ENCODE measurements at places on chromosomes 6 and 20.

DNA sequence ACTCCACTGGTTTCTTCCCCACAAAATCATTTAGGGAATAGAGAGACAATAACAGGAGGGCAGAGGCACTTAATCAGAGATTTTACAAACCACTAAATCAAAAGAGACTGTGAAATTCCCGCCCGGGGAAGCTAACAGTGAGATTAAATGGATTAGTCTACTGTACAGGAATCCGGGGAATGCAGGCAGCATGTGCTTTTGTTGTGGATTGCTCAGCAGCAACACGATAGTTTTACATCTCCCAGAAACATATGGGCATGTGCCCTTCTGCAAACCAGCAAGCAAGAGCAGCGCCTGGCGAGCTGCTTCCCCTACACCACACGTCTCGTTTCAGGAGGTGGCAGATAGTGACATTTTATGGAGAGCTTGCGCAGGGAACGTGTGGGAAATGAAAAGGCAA lies 382.3 kb downstream of the CD83 start:
- DNase-seq = peak; percentile 95

- peak; percentile 44 for DNase-seq
Measured at GRCh38 chr6:45685076-45685475, 307.3 kb upstream of the SUPT3H start.

GRCh38 chr6:2184700-2185455 lies 60.5 kb downstream of the GMDS start:
- DNase-seq = peak; percentile 57

- DNase-seq = peak; percentile 62
Measured at GRCh38 chr6:10146715-10147451, 268.0 kb downstream of the TFAP2A start.

GRCh38 chr6:166346965-166347364 lies 4.6 kb upstream of the SFT2D1 start:
- no peak for DNase-seq

DNA sequence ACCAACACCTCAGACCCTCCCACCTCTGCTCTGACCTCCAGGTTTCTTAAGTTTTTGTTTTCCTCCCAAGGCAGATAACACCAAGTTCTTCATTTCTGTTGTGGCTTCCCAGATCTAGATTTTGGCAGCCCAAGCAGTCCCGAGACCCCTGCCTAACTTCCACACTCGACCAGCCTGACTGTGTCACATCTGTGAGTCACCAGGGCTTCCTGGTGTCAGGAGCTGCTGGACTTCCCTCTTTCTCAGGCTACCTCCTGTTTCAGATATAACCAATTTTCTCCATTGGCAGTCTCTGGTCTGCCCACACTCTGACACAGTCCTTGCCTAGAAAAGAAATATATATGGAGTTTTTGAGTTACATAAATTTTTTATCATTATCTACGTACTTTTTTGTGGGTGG lies 46.1 kb upstream of the CCN6 start:
- no peak for DNase-seq

GRCh38 chr20:11114382-11114781 lies 440.6 kb upstream of the JAG1 start:
- no peak for DNase-seq

Data from astrocyte of the hippocampus (primary cell).